ENCODE measurements at places on chromosomes 16 and 17.

- DNase-seq = peak; percentile 60
These were observed 330.0 kb upstream of the DYNLRB2 start for GRCh38 chr16:80210787-80211186.

DNA sequence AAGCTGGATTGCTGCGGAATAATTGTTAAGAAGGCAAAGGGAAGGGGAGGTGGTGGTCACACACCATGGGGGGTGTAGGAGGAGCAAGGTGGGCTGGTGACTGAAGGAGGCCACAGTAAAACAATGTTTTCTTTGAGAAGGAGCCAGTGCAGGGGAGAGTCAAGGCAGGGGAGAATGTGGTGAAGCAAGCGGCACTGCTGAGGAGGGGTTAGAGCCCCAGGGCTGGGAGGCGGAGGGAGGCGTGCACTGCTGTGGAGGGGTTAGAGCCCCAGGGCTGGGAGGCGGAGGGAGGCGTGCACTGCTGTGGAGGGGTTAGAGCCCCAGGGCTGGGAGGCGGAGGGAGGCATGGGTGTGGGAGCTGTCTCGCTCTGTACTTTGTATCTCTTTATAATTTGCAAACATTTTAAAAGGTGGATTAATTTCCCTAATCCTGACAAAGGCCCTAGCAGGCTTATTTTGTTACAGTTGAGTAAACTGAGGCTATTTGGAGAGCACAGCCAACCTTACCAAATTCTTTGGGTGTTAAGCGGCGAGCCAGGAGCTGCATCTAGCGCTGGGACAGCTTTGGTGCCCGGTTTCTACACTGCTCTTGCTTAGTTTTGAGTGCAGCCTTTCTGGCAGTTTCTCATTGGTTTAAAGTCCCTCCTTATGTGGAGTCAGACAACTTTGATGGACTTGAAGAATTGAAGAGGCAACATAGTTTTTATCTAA lies 20.9 kb downstream of the RPTOR start:
- no peak for DNase-seq

GRCh38 chr17:49741009-49741691 lies 22.8 kb downstream of the FAM117A start:
- DNase-seq = no peak

DNA sequence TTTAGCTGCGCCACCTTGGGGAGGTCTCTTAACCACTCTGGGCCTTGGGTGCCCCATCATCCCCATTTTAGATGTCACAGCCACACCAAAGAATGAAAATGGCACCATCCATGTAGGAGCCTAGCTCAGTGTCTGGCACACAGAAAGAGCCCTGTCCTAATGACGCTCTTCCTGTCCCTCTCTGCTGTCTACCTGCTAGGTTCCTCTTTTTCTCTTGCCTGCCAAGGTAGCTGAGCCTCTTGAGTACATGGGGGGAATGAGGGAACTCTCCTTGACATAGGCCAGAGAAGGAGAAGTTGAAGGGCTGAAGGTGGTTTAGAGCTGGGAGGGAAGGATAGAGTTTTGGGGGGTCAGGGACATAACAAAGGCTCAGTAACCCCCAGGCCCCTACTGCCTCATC lies 1.8 kb downstream of the RUNDC3A start:
- no peak for DNase-seq

GRCh38 chr16:84868829-84869472 lies 49.2 kb downstream of the CRISPLD2 start:
- peak; percentile 19 for DNase-seq

GRCh38 chr16:12087901-12088421 lies 111.4 kb downstream of the SNX29 start:
- peak; percentile 64 for DNase-seq

DNA sequence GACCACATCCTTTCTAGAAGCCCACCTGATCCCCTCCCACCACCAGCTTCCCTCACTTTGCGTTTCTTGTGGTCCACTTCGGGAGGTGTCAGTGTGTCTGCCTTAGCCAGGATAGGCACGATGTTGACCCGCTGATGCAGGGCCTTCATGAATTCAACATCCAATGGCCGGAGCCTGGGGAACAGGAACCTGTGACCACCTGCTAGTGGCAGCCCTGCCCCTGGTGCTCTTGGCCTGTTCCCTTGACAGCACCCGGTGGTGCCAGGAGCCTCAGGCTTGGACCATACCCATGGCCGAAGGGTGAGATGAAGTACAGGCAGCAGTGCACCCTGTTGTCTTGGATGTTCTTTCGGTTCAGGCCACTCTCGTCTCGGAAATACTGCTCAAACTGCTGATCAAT lies 7.2 kb upstream of the MTMR4 start:
- no peak for DNase-seq

DNA sequence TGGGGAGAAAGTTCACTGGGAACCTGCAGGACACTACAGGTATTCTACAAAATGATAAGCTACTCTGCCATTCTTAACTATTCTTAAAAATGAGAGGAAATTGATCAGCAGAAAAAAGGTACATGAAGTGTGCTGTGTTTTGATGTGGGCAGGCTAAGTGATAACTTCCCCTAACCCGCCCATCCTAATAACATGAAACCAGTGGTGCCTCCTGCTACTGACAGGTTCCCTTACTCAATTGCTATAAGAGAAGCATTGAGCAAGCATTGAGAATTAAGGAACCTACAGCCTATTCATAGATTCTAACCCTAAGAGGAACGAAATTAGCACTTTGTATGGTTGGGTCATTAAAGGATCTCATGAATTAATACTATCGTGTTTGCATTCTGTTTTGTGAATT lies 18.9 kb downstream of the XYLT1 start:
- no peak for DNase-seq

DNA sequence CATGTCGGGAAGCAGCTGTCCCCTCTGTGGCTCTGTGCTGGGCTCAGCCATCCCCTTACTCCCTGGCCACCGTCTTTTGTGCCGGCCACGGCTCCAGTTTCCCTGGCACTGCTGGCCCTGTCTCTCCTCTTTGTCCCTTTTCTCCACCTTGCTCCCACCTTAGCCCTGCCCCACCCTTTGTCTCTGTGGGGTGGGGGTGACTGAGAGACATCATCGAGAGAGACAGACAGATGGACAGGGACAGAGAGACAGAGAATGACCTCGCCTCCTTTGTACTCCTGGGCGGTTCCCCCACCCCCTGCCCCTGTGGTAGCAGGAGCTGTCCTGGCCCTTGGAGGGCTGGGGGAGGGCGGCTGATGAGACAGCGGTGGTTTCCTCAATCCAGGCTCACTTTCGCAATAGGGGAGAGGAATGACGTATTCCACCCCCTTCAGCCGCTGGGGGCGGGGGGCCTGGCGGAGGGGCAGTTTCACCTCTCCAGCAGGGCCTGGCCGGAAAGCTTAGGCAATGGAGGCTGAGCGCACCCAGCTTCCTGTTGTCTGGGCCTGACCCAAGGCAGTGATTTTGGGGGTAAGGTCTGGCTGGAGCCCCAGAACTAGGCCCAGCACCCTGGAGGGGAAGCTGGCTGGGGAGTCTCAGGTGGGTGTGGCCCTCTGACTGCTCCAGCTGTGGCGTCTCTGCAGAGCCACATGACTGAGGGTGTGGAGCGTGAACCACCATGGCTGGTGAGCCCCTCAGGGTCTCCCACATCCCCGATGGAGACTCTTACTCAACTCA lies 7.3 kb downstream of the FMNL1 start:
- peak; percentile 91 for DNase-seq
